ENCODE measurements at places on chromosomes 2 and 18. TPM values are rescaled to one million over a fixed set of nuclear protein-coding genes. Genes with fewer than 3 reads are reported as not detected.
A peak's percentile ranks its signal among the peaks of the same experiment; 100 is the strongest.

DNA sequence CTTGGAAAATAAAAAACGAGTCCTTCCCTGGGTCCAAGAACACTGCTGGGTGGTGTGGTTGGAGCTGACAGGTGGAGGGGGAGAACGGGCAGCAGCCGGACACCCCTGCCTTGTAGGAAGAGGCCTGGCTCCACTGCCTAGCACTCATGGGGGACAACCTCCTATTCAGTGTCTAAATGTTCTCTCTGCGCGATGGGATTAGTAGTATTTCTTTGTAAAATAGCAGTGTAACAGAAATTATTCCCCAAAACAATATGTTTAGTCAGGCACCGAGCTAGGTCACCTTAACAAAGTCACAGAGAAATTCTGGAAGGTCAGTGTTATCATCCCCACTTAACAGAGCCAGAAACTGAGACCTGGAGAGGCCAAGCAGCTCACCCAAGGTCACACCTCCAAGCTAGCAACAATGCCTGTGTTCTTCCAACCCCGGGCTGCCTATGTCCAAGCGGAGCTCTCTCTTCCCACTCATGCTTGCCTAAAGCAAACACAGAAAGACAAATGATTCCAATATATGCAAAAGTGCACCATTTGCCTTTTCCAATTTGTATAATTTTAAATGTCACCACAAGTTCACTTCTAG is 68.0 kb downstream of the STEAP3 start:
- H3K4me1 ChIP-seq, result peaks cover 3% of the 10 kb centered on the region
- DNase-seq, result no peak
- no peaks in the 10 kb centered on the region for H3K36me3 ChIP-seq
- no peak overlapping the region for H3K27ac ChIP-seq
- H3K27me3 ChIP-seq, result no peaks in the 10 kb centered on the region
- no peak overlapping the region for H3K4me3 ChIP-seq

DNA sequence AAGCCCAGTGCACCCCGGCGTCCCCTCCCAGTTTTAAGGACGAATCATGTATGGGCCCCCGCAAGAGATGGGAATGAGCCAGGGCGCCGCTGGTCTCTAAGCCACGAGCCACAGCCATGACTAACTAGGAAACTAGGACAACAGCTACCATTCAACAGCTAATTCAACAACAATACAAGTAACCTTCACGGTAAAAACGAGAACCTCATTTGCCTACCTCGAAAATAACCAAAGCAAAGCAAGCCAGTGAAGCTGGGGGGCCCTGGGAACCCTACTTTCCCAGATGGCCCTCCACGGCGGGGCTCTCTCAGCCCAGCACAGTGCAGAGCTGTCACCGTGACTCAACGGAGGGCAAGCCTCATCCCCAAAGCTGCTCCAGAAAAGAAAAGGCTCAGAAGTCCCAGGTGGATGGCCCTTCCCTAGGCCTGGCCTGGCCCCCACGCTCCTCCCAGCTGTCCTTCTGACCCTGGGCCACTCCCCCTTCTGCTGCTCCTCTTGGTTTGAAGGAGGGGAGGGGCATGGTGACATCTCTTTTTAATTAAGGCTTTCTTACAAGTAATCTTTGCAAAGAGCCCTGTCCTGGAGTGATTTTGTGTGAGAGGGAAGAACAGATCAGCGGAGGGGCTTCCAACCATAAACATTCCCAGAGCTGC is 126.3 kb downstream of the HDAC4 start:
- H3K27me3 ChIP-seq, result peaks cover 83% of the 10 kb centered on the region
- no peak for DNase-seq
- H3K27ac ChIP-seq, result no peak overlapping the region
- H3K4me1 ChIP-seq, result peaks cover 27% of the 10 kb centered on the region
- H3K36me3 ChIP-seq, result no peaks in the 10 kb centered on the region
- H3K4me3 ChIP-seq, result no peak overlapping the region

DNA sequence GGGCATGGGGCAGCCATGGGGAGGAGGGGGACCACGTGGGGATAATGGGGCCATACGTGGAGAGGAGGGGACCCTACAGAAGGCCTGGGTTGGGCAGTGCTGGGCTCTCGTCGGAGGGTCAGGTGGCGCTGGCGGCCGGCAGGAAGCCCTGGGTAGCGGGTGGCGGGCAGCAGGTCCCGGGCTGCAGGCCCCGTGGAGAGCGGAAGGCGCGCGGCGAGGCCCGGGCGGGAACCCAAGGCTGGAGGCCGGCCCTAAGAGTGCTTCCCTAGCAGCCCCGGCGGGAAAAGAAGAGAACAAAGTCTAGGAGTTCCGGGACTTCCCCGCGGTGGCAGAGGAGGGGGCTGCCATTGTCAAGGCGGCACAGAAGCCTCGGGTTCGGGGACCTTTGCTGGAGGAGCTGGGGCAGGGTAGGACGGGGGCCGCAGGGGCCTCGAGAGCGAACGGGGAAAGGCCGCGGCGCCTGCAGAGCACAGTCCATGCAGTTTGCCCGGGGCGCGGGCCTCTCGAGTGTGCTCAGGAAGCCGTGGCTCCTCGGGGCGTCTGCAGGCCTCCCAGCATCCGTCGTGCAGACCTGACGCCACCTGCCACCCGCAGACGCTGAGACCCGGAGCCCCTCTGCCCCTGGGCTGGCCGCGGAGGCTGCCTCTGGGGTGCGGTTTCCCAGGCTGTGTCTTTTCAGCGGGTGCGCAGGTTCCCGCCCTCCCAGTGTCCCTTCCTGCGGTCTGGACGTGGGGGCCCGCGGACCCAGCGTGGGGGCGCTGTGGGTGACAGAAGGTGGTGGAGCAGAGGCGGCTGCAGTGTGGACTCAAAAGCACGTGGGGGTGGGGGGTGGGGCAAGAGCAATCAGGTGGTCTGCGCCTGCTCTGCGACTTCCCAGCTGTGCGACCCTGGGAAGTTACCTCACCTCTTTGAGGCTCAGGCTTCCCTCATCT is 19.4 kb upstream of the NCL start:
- peaks cover 9% of the 10 kb centered on the region for H3K4me1 ChIP-seq
- no peaks in the 10 kb centered on the region for H3K36me3 ChIP-seq
- peak overlapping the region; percentile 90 for H3K27ac ChIP-seq
- peak overlapping the region; percentile 79 for H3K4me3 ChIP-seq

- DNase-seq, result no peak
- H3K4me1 ChIP-seq, result peaks cover 8% of the 10 kb centered on the region
- peaks cover 28% of the 10 kb centered on the region for H3K36me3 ChIP-seq
- H3K27me3 ChIP-seq, result peaks cover 26% of the 10 kb centered on the region
- no peak overlapping the region for H3K4me3 ChIP-seq
- H3K27ac ChIP-seq, result no peak overlapping the region
Measured at GRCh38 chr2:104969564-104969963, 68.3 kb upstream of the MRPS9 start.

DNA sequence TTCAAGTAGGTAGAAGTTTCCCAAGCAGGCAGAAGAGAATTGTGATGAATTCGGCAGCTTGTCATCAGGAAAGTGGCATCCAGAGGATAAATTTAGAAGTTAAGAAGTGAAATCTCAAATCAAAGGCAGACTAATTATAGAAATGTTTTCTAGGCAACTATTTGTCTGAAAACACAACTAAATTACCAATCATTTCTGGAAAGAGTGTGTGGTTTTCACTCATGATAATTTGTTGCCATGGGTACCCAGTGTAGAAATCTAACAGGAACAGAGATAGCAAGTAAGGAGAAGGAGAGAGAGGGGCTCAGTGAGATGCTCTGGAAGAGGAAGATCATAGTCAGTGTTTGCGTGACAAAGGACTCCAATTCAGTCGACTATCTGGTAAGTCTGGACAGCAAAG is 208.1 kb downstream of the NCKAP5 start:
- H3K4me3 ChIP-seq, result no peak overlapping the region
- H3K36me3 ChIP-seq, result no peaks in the 10 kb centered on the region
- no peak for DNase-seq
- no peaks in the 10 kb centered on the region for H3K4me1 ChIP-seq
- H3K27ac ChIP-seq, result no peak overlapping the region

DNA sequence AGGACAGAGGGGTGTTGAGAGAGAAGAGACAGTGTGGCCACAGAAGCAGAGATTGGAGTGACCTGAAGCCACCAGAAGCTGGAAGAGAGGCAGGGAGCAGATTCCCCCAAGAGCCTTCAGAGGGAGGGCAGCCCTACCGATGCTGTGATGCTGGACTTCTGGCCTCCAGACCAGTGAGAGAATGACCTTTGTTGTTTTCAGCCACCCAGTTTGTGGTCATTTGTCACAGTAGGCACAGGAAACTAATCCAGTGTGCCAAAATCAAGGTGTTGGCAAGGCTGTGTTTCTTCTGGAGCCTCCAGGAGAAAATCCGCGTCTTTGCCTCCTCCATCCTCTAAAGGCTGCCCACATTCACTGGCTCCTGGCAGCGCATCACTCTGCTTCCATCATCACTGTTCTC is 15.4 kb downstream of the MAPRE3 start:
- H3K4me3 ChIP-seq, result no peak overlapping the region
- no peak overlapping the region for H3K27ac ChIP-seq
- no peak for DNase-seq

- no peaks in the 10 kb centered on the region for H3K4me1 ChIP-seq
- no peaks in the 10 kb centered on the region for H3K36me3 ChIP-seq
- H3K27me3 ChIP-seq, result peaks cover 17% of the 10 kb centered on the region
- DNase-seq, result no peak
Measured at GRCh38 chr2:16442971-16443370, 222.7 kb downstream of the CYRIA start.

DNA sequence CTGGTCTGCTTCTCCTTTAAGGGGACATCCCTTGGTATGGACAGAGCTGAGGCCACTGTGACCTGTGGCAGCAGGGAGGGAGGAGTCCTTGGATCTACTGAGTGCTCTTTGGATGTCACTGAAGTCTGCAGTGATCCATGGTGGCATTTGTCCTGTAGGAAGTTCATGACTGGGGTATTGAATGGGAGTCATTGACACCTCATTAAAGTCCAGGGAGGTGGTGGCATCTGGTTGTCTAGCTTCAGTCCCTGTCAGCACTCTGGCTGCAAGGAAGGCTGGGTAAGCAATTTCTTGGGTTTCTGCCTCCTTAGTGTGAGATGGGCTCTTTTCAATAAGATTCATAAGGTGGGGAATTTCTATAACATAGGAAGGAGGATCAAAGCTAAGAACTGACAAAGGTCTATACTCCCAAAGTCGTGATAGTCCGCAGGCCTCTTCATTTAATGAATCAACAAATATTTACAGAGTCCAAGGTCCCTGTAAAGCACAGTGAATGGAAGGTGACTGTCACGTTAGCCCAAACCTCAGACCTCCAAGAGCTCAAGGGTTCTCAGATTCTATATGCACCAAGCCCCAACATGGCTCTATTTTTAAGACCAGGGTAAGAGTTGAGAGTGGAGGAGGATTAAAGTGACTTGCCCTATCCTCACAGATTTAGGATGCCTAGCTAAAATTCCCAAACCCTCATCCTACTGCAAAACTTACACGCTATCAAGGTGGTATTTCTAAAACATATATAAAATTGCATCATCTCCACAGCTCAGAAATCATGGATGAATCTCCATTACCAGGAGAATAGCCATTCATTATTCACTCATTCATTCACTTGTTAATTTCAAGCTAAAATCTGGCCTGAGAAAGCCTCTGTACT is 40.2 kb downstream of the THNSL2 start:
- DNase-seq, result no peak
- no peaks in the 10 kb centered on the region for H3K36me3 ChIP-seq
- H3K27ac ChIP-seq, result no peak overlapping the region
- H3K27me3 ChIP-seq, result peaks cover 18% of the 10 kb centered on the region
- no peak overlapping the region for H3K4me3 ChIP-seq

- no peak for DNase-seq
- peak overlapping the region; percentile 98 for H3K27ac ChIP-seq
- no peaks in the 10 kb centered on the region for H3K36me3 ChIP-seq
- H3K4me3 ChIP-seq, result peak overlapping the region; percentile 100
- H3K4me1 ChIP-seq, result peaks cover 12% of the 10 kb centered on the region
- H3K27me3 ChIP-seq, result no peaks in the 10 kb centered on the region
Measured at GRCh38 chr2:135985826-135986393, 484 bp upstream of the DARS1 start.

DNA sequence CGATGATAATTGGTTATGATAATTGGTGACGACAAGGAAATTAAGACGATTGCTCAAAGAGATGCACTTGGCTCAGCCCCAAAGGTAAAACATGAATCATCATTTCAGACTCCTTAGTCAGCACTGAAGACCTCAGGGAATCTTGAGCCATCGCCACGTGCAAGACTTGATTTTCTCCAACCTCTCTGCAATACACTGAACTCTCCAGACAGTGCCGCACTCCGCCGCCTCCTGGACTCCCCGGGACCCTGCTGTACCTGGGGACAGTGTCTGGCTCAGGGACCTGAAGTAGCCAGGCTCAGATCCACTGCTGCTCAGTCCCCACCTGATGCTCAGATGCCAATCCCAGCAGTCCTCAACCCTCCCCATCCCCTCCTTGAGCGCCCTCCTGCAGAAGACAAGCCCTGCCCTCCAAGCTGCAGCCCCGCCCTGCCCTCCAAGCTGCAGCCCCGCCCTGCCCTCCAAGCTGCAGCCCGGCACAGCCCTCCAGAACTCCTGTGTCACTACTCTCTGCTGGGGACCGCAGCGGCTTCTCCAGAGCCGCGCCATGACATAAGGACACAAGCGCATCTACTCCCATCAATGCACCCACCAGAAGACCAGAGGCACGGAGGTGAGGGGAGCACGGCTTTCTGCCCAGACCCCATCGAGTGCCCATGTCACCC is 1.1 kb downstream of the TMEM18 start:
- no peak for DNase-seq
- H3K4me3 ChIP-seq, result peak overlapping the region; percentile 94
- H3K36me3 ChIP-seq, result no peaks in the 10 kb centered on the region

Gene RDH14
- polyA plus RNA-seq, result 44.7 TPM

Gene L3MBTL4
- polyA plus RNA-seq, result 12.5 TPM

Gene KCTD18
- 23.5 TPM for polyA plus RNA-seq
